ENCODE measurements at places on chromosomes 5 and 9.

DNA sequence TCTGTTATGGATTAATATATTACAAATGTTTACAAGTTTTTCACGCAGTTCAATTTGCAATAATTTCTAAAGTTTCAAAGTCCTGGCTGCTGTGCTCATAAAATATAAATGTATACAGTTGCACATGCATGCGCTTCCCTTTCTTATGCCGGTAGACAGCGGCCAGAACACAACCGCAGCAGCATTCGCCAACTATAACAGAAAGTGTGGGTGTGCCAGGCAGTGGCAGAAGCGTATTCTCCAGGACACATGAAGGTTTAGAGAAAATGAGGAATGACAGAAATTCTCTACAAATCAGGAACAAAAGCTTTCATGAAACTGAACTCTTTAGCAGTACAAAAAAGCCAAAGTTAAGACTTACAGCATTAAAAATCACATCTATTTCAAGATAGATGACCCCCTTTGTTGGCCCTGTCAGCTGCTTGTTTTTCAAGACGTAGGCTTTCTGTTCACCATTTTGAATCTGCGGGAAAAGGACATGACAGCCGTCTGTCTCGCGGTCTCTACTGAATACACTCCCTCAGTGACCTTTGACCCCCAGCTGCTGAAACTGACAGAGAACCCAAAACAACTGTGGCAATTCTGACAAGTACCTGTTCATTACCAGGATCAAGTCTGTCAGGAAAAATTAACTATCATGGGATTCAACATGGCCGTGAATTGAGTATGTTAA lies 252.2 kb downstream of the SLF1 start:
- no peak for DNase-seq

GRCh38 chr5:111733571-111733970 lies 23.4 kb downstream of the NREP start:
- DNase-seq = no peak

DNA sequence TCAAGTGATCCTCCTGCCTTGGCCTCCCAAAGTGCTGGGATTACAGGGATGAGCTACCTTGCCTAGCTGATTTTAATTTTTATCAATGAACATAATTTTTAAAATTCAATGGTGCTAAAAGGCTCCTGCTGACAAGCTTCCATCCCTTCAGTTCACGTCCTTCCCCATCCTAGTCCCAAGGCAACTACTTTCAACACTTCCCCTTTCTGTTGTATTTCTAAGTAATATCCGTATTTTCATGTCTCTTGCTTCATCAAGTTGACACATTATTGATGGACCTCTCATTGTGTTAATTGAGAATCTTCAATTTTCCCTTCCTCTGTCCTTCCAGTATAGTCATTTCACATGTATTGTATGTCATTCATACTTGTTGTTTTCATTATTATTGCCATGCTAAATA lies 93.8 kb upstream of the RASGRF2 start:
- no peak for DNase-seq

- DNase-seq = no peak
These were observed 61.8 kb downstream of the TLE4 start for GRCh38 chr9:79633558-79633957.

- no peak for DNase-seq
These were observed 269.1 kb downstream of the KIF4B start for GRCh38 chr5:155282503-155283107.

DNA sequence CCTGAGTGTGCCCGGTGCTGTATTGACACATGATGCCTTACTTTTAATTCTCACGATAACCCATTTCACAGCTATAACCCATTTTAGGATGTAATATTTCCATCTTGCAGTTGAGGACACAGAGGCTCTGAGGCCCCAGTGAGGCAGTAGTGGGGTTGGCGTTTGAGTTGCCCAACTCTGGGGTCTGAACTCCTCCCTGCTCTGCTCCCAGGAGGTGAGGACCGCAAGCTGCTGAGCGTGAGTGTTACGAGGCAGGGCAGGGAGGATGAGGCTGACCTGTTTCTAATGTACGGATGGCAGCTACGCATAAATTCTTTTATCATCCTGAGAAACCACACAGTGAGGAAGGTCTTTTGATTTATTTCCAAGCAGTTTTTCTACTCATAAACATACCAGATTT lies 11.4 kb downstream of the LRRC8A start:
- no peak for DNase-seq

DNA sequence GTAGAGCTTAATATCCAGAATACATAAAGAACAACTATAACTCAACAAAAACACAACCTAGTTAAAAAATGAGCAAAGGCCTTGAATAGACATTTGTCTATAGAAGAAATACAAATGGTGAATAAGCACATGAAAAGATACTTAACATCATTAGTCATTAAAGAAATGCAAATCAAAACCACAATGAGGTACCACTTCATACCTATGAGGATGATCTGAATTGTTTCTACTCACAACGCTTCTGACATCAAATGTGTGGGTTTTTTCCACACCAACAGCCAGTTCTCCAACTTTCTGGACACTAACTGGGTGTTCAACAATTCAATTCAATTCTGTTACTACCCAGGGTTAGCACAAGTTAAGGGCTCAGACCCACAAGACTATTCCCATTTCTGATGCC lies 22.0 kb downstream of the SREK1IP1 start:
- DNase-seq = no peak

GRCh38 chr9:88218726-88219125 lies 80.5 kb upstream of the SPATA31C2 start:
- no peak for DNase-seq

- DNase-seq = no peak
These were observed 46.8 kb upstream of the FUBP3 start for GRCh38 chr9:130532426-130533080.
